Jurkat, Clone E6-1 (cell line): ENCODE measurements at places on chromosomes 6 and 20.

- DNase-seq = no peak
These were observed 109.8 kb upstream of the EMILIN3 start for GRCh38 chr20:41476446-41476845.

GRCh38 chr6:511488-512137 lies 120.1 kb downstream of the IRF4 start:
- no peak for DNase-seq

DNA sequence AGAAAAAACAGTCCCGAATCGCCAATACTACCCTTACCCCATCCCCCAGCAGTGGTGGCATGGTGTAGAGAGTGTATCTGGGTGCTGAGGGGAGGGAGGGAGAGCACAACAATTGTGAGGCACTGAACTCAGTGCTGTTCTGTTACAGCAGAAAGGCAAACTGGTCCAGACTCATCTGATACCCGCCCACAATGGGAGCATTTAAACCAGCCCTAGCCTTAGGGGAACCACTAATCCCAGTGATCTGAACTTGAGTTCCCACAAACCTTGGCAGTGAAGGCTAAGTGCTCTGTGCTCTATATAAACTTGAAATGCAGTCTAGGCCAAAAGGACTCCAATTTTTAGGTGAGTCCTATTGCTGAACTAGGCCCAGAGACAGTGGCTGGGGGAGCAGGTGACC lies 666.4 kb upstream of the PTCHD4 start:
- no peak for DNase-seq

DNA sequence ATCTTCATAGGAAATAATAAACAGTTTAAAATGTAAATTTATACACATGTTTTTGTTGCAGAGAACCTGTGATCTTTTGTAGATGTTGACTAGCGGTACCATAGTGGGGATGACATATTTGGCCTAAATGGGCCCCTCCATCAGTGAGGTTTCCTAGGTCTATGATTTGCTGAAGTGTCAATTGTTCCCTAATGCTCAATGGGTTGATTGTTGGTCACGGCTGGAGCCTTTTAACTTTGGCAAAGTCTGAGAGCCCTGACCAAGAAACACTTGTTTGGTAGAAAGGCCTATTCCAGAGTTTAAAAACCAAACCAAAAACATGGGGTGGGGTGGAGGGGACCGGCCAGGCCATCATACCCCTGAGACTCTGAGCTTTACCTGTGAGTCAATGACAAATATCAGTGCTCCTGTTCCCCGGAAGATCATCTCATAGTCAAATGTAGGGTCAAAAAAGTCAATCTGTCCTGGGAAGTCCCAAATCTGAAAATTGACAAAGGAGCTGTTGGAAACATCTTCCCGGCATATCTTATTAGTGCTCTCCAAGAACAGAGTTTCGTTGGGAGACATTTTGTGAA lies 25.1 kb downstream of the RRAGD start:
- DNase-seq = no peak

GRCh38 chr20:37468886-37469285 lies 52.2 kb upstream of the NNAT start:
- DNase-seq = no peak

DNA sequence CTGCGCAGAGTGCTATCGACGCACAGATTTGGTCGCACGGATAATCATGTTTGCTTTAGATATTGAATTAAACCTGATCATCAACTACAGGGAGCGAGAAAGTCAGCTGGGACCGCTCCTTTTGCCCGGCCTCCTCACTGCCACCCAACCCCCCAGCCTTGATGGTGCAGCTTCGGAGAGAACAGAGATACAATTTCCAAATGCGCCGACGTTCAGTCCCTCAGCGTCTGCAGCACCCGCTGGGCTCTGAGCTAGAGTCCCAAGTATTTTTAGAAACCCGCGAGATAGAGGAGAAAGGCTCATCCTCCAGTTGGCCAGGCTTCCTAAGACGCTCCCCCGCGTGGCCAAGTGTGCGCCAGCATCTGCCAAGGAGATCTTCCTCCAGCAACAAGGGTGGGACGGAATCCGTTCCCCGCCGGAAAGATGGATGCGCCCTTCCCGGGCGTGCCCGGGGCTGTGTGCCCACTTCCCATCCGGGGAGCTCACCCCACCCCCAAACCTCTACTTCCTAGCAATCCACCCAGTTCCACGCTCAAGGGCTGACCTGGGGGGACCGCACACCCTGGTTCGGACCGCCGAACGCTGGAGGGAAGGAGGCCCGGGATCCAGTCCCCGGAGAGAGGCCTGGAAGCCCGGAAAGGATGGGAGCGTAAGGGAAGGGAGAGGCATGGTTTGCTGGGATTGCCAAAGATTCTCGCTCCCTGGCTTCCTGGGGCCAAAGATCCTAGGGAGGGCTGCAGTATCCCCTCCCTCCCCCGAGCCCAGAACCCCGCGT lies 4.1 kb downstream of the NKX2-2 start:
- no peak for DNase-seq

DNA sequence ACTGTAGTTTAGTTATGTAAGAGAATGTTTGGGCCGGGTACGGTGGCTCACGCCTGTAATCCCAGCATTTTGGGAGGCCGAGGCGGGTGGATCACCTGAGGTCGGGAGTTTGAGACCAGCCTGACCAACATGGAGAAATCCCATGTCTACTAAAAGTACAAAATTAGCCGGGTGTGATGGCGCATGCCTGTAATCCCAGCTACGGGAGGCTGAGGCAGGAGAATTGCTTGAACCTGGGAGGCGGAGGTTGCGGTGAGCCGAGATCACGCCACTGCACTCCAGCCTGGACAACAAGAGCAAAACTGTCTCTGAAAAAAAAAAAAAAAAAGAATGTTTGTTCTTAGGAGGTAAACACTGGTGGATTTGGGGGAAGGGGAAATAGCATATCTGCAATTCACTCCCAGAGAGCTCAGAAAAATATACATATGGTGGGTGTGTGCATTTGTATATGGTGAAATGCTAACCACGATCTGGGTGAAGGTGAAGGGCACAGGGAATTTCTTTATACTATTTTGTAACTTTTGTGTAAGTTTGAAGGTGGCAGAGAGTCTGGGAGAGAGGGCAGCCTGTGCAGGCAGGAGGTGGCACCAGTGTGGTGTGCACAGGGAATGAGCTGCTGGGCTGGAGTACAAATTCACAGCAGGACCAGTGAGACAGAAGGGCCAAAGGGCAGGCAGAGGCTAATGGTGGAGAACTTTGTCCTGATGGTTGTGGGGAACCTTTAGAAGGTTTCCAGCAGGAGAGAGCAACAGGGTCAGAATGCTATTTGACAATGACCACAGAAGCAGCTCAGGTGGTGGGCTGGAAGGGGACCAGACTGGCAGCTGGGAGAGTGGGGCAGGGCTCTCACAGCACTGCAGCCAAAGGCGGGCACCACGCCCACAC lies 42.4 kb downstream of the SSR1 start:
- DNase-seq = no peak

DNA sequence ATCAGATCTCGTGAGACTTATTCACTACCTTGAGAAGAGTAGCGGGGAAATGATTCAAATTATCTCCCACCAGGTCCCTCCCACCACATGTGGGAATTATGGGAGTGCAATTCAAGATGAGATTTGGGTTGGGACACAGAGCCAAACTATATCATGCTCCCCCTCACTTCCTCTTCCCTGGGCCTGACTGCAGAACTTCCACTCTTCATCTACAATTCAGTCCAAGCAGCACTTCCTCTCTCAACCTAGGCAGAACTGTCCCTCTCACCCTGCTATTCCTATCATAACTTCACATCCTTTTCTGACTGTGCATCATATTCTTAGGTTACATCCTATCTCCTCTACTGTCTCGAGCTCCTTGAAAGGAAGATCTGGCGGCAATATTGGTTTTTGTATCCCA lies 184.0 kb upstream of the HDDC2 start:
- DNase-seq = no peak

DNA sequence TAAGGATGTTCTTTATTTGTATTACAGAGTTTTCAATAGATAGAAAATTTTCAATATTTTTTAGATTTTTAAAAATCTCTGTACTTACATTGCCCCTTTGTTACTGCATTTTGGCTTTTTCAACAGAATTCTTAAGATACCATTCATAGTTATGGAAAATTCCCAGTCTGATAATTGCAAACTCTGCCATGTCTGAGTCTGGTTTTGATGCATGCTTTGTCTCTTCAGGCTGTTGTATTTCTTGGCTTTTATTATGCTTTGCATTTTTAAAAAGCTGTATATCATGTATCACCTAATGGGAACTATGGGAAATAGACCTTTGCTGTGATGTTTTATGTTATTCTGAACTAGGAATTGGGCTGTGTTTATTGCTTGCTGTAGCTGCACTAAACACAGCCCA lies 898.9 kb upstream of the ADGRB3 start:
- no peak for DNase-seq

GRCh38 chr6:168073937-168074730 lies 4.9 kb downstream of the FRMD1 start:
- DNase-seq = no peak

DNA sequence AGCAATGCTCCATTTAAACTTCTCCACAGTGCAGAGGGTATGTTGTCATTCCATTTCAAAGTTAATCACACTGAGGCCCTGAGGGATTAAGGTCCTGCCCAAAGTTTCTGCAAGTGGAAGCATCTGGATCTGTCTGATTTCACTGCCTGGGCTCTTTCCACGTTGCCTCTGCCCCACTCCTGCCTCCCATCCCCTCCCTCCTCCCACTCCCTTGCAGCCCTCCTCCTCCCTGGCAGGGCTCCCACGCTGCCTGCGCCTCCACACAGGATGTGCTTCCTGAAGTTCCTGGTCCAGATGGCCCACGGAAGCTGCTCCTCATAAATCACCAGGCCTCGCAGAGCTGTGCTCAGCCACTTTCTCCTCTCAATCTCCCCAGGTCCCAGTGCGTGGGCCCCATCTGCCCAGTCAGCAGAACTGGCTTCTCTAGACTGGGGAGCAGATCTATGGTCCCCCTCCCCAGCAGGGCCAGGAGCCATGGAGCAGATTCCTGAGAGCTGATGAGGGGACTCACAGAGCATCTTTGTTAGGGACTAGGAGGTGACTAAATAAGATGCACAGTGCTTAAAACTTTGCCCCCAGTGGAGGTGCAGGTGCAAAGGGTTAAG lies 65.4 kb upstream of the MAFB start:
- DNase-seq = no peak

GRCh38 chr20:46085179-46085851 lies 4.4 kb downstream of the NCOA5 start:
- no peak for DNase-seq

- peak; percentile 75 for DNase-seq
These were observed 1.5 kb downstream of the BRD2 start for GRCh38 chr6:32969685-32970412.

- no peak for DNase-seq
These were observed 978 bp downstream of the AURKA start for GRCh38 chr20:56391037-56391436.

- no peak for DNase-seq
These were observed 19.3 kb upstream of the SEC63 start for GRCh38 chr6:107977283-107977682.

GRCh38 chr6:46917002-46917545 lies 4.7 kb downstream of the ADGRF5 start:
- no peak for DNase-seq

DNA sequence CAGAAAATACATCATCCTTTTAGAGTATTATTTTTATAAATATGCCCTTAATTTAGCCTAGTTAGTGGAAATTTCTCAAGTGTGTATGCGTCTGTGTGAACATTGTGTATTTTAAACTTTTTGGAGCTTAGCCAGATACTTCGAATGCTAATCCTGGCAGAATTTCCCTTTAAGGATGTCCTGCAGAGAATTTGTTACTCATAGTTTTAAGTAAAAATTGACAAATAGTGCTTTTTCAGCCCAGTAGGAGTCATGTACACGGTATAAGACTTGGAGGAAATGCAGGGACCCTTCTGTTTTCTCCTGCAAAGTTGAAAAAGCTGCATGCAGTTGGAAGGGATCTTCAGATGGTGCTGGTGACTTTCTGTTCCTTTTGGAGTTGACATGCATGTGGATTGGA lies at the start of gene FHL5:
TSS of gene FHL5 (plus strand) at position 243 of the 400 bp plus-strand sequence. CDS start 40,486 bp downstream, outside the sequence.
- DNase-seq = no peak

DNA sequence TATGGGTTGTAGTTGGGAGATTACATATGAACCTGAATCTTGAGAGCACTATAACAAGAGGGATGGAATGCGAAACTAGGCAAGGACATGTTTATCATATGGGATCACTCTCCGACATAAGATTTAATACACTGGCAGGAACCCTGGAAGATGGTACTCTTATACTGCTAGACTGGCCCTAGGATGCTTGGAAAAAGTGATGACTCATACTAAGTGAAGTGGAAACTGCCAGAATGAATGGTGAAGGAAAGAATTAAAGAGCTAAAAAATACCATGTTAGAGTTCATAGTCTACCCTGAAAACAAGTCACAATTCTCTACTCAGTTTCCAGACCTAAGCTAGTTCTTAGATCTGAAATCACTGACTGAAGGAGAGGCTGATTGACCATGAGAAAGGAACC lies 45.5 kb upstream of the THEMIS start:
- DNase-seq = no peak

DNA sequence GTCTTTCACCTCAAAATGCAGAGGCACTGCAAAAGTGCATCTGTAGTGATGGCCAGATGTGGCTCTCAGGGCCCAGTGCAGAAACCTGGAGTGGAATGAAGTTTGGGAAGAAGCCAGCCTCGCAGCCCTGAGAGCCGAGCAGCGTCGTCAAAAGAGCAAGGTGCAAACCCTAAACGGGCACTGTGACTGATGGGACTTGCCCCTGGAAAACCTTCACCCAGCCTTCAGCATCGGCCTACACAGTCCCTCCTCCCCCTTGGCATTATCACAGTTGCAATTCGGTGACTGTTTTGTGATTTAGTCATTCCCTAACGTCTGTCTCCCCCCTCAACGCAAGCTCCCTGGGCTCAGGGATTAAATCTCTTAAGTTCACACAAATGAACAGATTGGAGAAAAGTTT lies 38.6 kb downstream of the TAF4 start:
- no peak for DNase-seq

DNA sequence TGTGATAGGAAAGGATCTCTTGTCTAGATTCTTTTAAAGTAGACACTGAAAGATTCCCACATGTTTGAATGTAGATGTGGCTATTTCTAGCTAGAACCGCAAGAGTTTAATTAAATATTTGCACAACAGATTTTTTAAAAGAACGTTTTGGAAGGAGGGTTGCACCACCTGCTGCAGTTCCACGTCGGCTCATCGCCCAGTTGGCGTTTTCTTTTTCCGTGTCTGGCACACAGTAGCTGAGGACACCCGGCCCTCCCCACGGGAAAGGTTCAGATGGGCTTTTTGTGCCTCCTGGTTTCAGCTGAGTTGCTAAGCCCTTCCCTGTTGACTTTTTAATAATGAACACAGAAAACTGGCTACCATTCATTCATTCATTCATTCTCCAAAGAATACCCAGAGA lies 41.8 kb upstream of the DOK5 start:
- DNase-seq = no peak

DNA sequence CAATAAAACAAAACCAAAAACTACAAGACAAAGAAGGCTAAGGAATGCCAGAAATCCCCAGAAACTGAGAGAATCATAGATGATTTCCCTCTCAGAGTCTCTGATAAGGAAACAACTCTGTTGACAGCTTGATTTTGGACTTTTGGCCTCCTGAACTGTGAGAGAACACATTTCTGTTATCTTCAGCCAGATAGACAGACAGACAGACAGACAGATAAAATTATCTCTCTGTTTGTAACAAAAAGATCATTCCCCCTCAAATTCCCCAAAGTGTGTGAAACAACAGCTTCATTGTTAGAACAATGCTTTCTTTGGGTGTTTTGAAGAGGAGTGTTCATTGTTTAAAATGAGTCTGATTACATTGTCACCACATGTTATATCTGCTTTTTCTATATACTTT lies 148.2 kb downstream of the BCKDHB start:
- DNase-seq = no peak
